ENCODE measurements at places on chromosomes 7 and 10.

DNA sequence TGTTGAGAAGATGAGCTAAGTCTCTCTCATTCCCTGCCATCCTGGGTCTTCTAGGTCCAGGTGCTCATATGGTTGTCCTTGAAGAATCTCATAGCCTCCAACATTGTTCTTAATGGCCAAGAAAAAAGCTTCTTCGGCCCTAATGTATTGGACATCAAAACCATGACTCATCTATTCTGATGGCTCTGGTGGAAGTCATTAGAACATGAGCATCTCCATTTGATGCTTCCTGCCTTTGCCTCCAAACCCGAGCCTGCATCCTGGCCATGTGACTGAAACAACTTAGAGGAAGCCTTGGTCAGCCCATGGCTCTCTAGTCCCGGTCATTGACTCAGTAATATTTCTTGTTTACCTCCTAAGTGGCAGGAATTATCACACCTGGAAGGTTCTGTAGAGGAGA lies 264.1 kb upstream of the FZD8 start:
- DNase-seq = no peak

- DNase-seq = no peak
Measured at GRCh38 chr10:123906884-123907652, 15.5 kb upstream of the CPXM2 start.

DNA sequence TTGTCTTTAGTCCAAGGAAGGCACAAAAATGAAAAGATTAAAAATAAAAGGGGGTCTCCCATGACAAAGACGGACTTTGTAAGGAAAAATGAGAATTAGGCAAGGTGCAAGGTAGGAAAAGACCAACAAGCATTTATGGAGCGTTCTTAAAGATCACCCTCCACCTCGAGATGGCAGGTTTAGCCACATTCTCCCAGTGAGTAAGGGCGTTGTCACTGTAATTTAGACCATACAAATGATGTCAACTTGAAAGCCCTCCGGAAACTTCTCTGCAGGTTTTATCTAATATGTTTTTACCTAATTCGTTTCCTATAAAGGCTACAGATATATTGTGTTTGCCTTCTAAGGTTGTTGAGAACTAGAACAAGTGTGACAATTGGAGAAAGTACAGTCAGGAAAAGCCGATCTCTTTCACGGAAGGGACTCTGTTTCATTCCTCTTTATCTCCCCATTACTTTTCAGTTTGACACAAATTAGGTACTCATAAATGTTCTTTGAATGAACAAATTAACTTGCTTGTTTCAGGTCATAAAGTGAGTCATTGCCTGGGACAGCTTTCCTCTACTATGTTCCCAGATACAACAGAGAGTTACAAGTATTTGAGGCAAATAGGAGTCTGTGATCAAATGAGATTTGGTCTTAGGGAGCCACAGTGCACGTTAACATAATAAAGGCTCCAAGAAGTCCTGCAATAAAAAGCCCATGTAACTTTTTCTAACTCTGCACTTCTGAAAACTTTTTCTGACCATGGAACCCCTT lies 102.6 kb upstream of the HABP2 start:
- no peak for DNase-seq

- no peak for DNase-seq
Measured at GRCh38 chr7:32026083-32026425, 44.2 kb downstream of the PDE1C start.

DNA sequence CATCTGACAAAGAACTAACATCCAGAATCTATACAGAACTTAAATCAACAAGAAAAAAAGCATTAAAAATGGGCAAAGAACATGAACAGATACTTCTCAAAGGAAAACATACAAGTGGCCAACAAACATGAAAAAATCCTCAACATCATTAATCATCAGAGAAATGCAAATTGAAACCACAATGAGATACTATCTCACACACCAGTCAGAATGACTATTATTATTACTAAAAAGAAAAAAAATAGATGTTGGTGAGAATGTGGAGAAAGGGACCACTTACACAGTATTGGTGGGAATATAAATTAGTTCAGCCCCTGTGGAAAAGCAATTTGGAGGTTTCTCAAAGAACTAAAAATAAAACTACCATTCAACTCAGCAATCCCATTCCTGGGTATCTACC lies 89.1 kb upstream of the ADO start:
- no peak for DNase-seq

- DNase-seq = no peak
Measured at GRCh38 chr7:111672901-111673300, 110.6 kb upstream of the IMMP2L start.

GRCh38 chr10:92149261-92149660 lies 141.6 kb downstream of the CPEB3 start:
- no peak for DNase-seq

- DNase-seq = no peak
Measured at GRCh38 chr10:116080553-116080952, 192.5 kb downstream of the GFRA1 start.

GRCh38 chr10:111076682-111077478 lies at the start of gene ADRA2A:
Gene ADRA2A (plus strand): TSS chr10:111077029. CDS start chr10:111077997, 968 bp downstream.
- no peak for DNase-seq

DNA sequence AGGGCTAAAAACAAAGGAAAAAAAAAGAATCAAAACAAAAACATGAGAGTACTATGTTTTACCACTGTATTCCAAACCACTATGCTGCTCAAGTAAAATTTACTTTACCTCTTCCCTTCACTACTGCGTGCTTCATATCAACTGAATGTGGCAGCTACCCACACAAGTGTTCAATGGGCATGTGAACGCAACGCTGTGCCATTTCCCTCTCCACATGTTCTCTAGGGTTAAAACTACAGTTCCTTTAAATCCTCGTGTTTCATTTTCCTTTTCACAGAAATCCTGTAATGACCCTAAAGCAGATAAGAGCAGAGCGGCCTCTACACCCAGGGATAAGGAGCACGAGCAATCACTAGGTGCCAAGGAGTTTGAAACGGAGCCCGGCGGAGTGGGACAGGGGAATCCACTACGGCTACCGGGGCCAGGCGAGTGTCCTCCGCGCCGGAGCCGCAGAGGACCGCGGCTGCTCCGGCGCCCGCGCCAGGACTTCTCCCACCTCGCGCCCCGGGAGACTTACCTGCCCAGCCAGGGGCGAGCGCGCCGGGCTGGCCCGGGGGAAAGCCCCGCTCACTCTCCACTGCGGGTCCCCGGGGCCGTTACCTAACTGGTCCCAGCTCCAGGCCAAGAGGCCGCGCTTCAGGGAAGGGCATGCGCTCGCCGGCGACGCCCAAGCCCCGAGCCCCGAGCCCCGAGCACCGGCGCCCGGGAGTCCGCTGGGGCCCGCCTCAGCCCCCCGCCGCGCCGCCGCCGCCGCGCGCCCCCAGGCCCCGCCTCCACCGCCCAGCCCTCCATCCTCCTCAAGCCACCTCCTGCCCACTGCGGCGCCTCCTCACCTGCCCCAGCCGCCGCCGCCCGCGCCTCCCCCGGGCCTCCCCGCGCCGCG lies 711 bp downstream of the NAMPT start:
- peak; percentile 30 for DNase-seq

DNA sequence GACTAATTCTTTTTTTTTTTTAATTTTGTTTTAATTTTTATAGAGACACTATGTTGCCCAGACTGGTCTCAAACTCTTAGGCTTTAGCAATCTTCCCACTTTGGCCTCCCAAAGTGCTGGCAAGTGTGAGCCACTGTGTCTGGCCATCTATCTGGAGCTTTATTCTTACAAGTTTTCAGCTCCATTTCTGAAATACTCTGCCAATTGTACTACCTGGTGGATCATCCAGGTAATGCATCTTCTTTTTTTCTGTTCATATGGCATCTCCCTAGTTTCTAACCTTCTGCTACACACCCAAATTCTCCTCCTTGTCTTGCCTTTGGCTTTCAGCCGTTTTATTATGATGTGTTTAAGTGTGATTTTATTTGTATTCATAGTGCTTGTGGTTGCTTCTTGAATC lies 40.2 kb downstream of the ZNF365 start:
- DNase-seq = no peak

DNA sequence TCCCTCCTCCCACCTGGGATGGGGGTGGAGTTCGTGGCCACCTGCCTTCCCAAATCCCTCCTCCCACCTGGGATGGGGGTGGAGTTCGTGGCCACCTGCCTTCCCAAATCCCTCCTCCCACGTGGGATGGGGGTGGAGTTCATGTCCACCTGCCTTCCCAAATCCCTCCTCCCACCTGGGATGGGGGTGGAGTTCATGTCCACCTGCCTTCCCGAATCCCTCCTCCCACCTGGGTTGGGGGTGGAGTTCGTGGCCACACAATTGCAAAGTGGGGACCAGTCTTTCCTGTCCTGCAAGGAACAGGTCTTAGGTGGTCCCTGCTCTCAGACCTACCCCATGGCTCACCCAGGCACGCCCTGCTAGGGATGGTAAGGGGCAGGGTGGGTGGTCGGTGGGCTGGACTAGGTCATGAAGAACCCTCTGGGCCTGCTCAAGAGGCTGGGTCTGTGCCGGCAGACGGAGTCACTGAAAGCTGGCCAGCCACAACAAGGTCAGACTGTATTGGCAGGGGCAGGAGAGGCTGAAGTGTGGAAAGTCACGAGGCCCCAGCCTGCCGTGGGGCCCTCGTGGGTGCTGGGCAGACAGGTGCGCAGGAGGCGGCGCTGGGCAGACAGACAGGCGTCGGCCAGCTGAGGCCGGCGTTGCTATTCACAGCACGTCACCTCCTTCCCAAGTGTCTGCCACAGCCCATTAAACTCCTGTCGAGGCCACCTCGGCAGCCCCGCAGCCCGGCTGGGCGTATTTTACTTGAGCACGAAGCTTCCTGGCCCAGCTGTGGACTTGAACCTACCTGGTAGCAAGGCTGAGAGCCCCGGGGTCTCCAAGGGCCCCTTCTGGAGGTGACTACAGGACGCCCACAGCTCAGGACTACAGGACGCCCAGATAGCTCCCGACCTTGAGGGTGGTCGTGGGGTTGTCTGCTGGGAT lies 4.1 kb downstream of the KNDC1 start:
- no peak for DNase-seq

DNA sequence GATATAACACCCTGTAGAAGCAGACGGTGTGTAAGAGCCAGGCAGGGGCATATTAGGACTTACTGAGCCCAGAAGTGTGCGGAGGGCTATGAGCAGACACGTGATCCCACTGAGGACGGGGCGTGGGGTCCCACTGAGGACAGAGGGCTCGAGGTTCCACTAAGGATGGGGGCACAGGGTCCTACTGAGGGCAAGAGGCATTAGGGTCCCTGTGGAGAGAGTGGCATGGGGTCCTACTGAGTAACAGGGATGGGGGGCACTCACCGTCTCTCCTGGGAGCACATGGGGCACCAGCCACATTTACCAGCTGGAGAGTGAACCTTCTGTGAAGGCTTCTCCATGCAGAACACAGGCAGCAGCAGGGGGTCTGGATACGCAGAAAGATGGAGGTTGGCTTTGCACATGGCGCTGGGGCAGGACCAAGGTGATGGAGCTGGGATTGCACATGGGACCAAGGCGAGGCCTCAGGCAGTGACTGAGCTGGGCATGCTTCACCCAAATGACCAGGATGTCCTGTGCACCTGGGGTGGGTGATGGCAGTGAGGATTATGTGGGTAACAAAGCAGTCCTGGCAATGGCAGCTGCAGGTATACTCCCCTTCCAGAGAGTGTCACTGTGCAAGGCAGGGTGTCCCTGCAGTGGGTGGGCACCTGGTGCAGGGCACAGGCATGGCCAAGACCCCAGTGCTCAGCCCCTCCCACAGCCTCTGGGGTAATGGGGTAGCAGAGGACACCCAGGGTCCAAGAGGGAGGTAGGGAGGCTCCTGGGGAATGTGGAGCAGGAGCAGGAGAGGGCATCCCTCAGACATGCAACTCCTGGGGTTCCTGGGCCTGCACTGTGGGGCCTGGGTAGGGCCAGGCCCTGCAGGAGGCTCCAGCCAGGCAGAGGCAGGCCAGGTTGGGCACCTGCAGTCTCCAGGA lies 278.1 kb downstream of the TCERG1L start:
- no peak for DNase-seq

DNA sequence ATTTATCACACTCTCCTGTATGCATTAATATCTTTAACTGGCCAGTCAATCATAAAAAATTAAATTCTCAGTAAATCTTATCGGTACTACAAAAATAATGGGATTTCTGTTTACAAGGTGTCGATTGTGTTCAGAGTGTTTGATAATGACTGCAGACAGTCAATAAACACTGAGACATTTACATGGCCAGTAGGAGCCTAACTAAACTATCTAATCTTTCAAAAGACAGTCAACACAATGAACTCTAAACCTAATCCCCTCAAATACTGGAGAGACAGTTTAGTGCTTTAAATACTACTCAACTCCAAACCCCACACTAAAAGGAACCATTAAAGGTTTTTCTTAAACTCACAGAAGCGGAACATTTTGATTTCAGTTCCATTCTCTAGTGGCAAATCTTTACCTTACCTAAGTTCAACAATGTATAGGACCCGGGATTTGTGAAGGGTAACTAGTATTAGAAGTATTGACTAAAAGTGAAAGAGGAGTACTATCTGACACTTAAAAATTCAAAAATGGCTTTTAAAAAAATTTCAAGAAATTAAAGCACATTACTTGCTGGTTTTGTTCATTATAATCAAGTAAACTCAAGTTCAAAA lies 37.3 kb upstream of the EXOC6 start:
- no peak for DNase-seq

DNA sequence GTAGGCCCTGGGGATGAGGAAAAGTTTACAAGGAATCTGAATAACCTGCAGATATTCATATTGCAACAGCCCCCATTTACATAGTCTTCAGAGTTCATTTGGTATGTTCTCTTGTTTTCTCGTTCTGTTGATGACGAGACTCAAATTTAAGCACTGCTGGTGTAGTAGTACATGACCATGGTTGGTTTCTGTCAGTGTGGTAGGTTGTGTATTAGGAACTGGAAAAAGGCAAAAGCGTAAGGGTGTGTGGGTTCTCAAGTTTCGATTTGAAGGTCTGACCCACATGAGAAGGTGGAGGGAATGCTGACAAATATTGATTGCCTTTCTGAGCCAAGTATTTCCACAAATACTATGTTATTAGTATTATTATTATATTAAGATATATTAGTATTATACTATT lies 151.7 kb downstream of the AUTS2 start:
- DNase-seq = no peak

GRCh38 chr7:73741600-73741999 lies 3.0 kb upstream of the ABHD11 start:
- DNase-seq = no peak

GRCh38 chr7:1846331-1847065 lies 176.4 kb downstream of the ELFN1 start:
- DNase-seq = no peak

- peak; percentile 58 for DNase-seq
Measured at GRCh38 chr10:50421026-50421719, 169.9 kb upstream of the ASAH2 start.

- DNase-seq = no peak
Measured at GRCh38 chr7:92916770-92917224, 80.4 kb upstream of the CDK6 start.

GRCh38 chr7:135792866-135793265 lies 44.3 kb upstream of the FAM180A start:
- DNase-seq = no peak
